Smooth muscle cell of the coronary artery (primary cell): ENCODE measurements at places on chromosomes 16 and 17. TPM values are rescaled to one million over a fixed set of nuclear protein-coding genes. Genes with fewer than 3 reads are reported as not detected.

Gene WNT3
- total RNA-seq = 0.59 and 1.4 TPM in 2 replicates

Gene TBC1D3H
- not detected in 2 replicates for total RNA-seq

Gene KRT31
- total RNA-seq = not detected in 2 replicates

Gene ACSM5
- not detected in 2 replicates for total RNA-seq

Gene MKS1
- 8.2 and 12.9 TPM in 2 replicates for total RNA-seq

Gene PSMD11
- total RNA-seq = 57.4 and 91.7 TPM in 2 replicates

Gene ITGAD
- not detected in 2 replicates for total RNA-seq

Gene KRT24
- total RNA-seq = not detected in 2 replicates

Gene ARHGAP44
- total RNA-seq = 0.30 and 1.5 TPM in 2 replicates

Gene HSPB9
- not detected in 2 replicates for total RNA-seq

Gene RGS11
- total RNA-seq = 1.2 and 10.1 TPM in 2 replicates

Gene AOC2
- total RNA-seq = 0.23 and 0.30 TPM in 2 replicates

Gene MMP25
- total RNA-seq = under 0.01 TPM in 1 of 2 replicates, not detected in the other
